ENCODE measurements at places on chromosomes 7 and 10. TPM values are rescaled to one million over a fixed set of nuclear protein-coding genes. Genes with fewer than 3 reads are reported as not detected.

CHST15 gene
- 4.0 TPM for total RNA-seq

CPN1 gene
- not detected for total RNA-seq

EPHB6 gene
- 0.35 TPM for total RNA-seq

AFAP1L2 gene
- 1.3 TPM for total RNA-seq

DEPP1 gene
- 31.7 TPM for total RNA-seq

SH2D4B gene
- not detected for total RNA-seq

SHTN1 gene
- total RNA-seq: 6.3 TPM

GCK gene
- not detected for total RNA-seq

GIMAP6 gene
- total RNA-seq: 0.56 TPM

VPS37D gene
- total RNA-seq: 6.3 TPM

OPN1SW gene
- total RNA-seq: not detected

SLC39A12 gene
- not detected for total RNA-seq

PTN gene
- total RNA-seq: 83.7 TPM

RELN gene
- not detected for total RNA-seq

CRPPA gene
- not detected for total RNA-seq

TAS2R39 gene
- total RNA-seq: not detected

LRMDA gene
- not detected for total RNA-seq

TMEM213 gene
- not detected for total RNA-seq

DPP6 gene
- not detected for total RNA-seq

FGFR2 gene
- total RNA-seq: 3.7 TPM

ANXA8L1 gene
- not detected for total RNA-seq

XRCC2 gene
- 6.8 TPM for total RNA-seq

LRRC17 gene
- total RNA-seq: 20.2 TPM

DNMBP gene
- total RNA-seq: 7.0 TPM

RFC2 gene
- total RNA-seq: 97.3 TPM

PHYHIPL gene
- 0.06 TPM for total RNA-seq

CLCN1 gene
- total RNA-seq: not detected

MET gene
- 67.7 TPM for total RNA-seq

GPR15LG gene
- total RNA-seq: not detected

PTF1A gene
- total RNA-seq: not detected

MACC1 gene
- 0.46 TPM for total RNA-seq

SLC29A4 gene
- 27.4 TPM for total RNA-seq

GPR146 gene
- 3.4 TPM for total RNA-seq

ZNF727 gene
- 1.2 TPM for total RNA-seq

RAB19 gene
- not detected for total RNA-seq

WAC gene
- 47.1 TPM for total RNA-seq

KLF14 gene
- total RNA-seq: 0.64 TPM

PAPSS2 gene
- 0.17 TPM for total RNA-seq

H2BK1 gene
- total RNA-seq: 0.64 TPM

TSPAN12 gene
- 13.3 TPM for total RNA-seq

NYAP1 gene
- not detected for total RNA-seq

CASD1 gene
- 13.7 TPM for total RNA-seq

ANKRD61 gene
- total RNA-seq: 1.3 TPM

THSD7A gene
- total RNA-seq: 0.41 TPM

ATP5F1C gene
- 437 TPM for total RNA-seq

DPYSL4 gene
- total RNA-seq: 19.6 TPM

NRCAM gene
- 2.4 TPM for total RNA-seq

EPO gene
- not detected for total RNA-seq

ATRNL1 gene
- total RNA-seq: 4.9 TPM

FXYD4 gene
- total RNA-seq: not detected

LRRD1 gene
- 0.12 TPM for total RNA-seq

MYH16 gene
- total RNA-seq: not detected
